ENCODE measurements at places on chromosomes 2 and 18. TPM values are rescaled to one million over a fixed set of nuclear protein-coding genes. Genes with fewer than 3 reads are reported as not detected.
A peak's percentile ranks its signal among the peaks of the same experiment; 100 is the strongest.

GRCh38 chr2:151156431-151156830 lies 105.2 kb downstream of the RBM43 start:
- no peak for DNase-seq

The CHN1 gene
- total RNA-seq = 9.4 TPM

GRCh38 chr2:225948903-225949302 lies 549.4 kb downstream of the NYAP2 start:
- no peak for DNase-seq

- peak; percentile 82 for DNase-seq
These were observed 25.7 kb downstream of the ADI1 start for GRCh38 chr2:3493615-3494007.

DNA sequence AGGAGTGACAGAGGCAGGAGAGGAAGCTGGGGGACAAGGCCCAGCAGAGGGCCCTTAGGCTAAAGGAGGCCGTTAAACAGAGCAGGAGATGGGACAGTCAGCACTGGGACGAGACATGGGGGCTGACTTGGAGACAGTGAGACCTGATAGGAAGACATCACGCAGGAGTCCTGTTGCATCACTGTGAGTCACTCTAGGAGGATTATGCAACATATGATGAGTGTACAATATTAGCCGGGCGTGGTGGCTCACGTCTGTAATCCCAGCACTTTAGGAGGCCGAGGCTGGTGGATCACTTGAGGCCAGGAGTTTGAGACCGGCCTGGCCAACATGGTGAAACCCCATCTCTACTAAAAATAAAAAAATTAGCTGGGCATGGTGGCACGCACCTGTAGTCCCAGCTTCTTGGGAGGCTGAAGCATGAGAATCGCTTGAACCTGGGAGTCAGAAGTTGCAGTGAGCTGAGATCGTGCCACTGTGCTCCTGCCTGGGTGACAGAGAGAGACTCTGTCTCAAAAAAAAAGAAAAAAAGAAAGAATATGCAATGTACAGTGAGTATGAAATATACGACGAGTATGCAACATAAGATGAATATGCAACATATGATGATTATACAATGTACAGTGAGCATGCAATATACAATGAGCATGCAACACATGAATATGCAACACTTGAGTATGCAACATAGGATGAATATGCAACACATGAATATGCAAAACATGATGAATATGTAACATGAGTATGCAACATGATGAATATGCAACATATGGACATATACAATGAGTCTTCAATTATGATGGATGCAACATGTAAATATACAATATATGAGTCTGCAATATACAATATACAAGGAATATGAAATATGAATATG lies 83.3 kb upstream of the ID2 start:
- no peak for DNase-seq

Data from ovary (tissue), 10 donors.